Urothelium cell line (cell line): ENCODE measurements at places on chromosomes 7 and 10.

GRCh38 chr7:12207046-12207445 is 4.0 kb upstream of the TMEM106B start:
- no peak for DNase-seq

DNA sequence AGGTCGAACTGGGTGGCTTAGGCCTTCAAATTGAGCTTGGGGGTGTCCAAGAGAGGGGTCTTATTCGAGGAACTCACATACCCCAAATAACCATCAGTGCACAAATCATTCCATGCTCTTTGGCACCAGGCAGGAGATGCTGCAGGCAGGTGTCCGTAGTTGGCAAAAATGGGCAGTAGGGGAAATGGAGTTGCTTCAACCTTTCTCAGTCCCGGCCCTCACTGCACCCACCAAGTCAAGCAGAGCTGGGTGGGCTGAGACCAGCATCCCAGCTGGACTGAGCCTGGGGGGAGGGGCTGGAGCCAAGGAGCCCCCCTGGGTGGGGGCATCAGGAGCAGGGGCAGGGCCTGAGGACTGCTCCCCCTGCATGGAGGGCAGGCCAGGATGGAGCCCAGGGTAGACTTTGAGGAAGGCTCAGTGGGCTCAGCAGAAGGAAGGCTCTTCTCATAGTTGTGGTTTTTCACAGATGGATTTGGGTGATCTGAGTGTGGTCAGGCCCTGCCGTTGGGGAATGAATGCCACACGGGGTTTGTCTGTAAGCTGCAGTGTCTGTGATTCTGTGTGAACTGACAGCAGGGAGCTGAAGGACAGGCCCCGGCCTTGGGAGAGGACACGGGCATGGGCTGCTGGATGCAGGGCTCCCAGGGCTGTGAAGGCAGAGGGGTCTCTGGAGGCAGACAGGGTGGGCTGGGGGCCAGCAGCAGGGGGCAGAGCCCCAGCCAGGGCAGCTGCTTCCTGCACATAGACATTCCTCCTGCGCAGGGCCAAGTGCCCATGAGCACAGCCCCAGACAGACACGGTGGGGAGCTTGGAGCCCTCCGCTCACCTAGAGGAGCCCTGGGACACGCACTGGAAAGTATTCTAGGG is 144.5 kb downstream of the ADCY1 start:
- DNase-seq, result no peak

GRCh38 chr7:19464751-19465150 is 244.1 kb downstream of the POLR1F start:
- DNase-seq, result no peak

- DNase-seq, result peak; percentile 33
Observed at GRCh38 chr10:60662917-60663614, 115.2 kb upstream of the CDK1 start.
